ENCODE measurements at places on chromosomes 5 and 9.
A peak's percentile ranks its signal among the peaks of the same experiment; 100 is the strongest.

- no peak for DNase-seq
Observed at GRCh38 chr9:105070176-105070575, 142.2 kb upstream of the ABCA1 start.

DNA sequence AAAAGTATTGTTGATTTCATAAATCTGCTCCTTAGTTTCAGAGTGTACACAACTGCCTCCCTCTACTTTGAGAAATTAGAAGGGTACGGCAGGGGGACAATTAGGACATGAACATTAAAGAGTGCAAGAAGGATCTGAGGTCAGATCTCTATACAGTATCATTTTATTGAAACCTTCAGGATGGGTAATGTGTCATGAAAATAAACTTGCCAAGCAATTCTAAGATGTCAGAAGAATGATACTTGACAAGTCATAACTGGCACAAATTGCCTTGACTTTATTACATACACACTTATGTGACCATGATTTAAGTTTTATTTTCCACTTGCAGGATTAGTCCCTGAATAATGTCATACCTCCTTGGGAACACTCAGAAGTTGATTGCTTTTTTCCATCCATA is 92.8 kb downstream of the PLPP1 start:
- no peak for DNase-seq

GRCh38 chr5:109748546-109748945 is 58.8 kb downstream of the MAN2A1 start:
- DNase-seq = no peak

GRCh38 chr5:157214861-157215513 is 34.3 kb downstream of the ITK start:
- DNase-seq = no peak

- DNase-seq = no peak
Observed at GRCh38 chr9:97475059-97475458, 26.4 kb upstream of the TMOD1 start.

DNA sequence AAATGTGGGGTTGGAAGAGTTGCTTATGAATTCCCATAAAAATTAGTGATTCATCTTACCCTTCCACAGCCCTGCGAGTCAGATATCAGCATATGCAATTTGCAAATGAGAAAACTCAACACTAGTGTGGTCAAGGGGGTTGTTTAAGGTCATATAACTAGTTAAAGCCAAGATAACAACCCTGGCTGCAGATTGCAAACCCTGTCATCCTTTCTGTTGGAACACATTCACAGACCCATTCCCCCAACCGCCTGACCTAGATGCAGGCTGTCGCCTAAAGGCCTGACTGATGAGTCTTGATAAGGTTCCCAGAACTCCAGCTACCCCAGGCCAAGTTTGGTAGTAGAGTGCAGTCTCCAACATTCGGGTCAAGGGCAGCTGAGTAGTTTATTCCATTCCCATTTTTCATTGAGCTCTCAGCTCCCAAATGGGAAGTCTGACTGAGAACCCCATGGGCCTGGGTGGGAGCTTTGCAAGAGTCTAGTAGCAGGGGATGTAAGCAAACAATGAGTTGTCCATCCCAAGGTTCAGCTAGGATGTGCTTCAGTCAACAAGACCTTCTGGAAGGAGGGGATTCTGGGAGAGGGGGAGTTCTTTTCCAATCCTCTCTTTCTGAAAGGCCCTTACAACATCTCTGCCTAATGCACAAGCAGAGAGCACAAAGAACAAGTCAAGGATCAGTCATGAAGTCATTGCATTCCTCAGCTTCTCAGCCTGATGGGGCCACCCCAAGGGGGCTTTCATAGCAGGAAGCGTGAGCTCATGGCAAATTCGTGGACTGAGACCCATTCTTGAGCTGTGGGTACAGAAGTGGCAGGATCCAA is 40.3 kb downstream of the ADAM19 start:
- no peak for DNase-seq

DNA sequence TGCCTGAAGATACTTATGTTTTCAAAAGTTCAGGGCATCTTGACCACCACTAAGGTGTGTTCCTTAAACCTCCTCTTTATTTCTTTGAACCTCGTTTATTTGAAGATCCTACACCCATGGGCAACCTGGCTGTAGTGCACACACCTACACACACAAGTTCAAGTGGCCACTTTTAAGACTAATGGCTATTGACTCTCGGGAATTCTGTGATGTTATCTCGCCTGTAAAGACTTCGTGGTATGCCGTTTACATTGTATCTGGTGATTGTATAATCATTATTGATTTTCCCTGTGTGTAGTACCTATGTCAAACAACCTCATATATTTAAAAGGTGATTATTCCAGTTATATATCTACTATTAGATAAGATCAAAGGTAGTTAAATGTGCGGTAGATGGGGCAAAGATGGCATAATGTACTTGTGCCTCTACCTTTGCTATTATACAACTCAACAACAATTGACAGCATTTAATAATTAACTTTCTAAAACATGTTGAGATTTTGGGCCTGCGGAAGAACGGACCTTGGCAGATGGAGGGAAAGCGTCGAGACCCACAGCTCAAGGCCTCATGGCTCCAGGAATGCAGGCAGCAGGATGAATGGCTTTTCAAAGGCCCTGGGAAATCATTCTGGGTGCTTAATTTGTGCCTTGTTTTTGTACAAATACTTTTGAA is 51.4 kb upstream of the IRX2 start:
- DNase-seq = no peak

DNA sequence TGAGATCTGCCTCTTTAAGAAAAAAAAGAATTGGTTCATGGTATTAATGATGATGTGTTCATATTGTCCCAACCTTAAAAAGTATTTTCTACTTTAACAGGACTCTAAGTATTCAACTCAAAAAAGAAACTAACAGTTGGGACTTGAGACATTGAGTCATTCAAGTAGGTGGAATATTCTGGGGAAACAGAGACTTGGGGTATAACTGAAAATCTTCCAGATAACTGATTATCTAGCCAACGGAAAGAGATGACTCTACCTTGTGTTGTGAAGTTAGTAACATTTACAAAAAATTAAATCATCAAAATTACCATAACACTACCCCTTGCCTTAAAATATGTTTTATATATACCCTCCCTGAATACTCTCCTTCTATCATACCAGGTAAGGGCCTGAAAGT is 19.1 kb downstream of the OXCT1 start:
- no peak for DNase-seq

DNA sequence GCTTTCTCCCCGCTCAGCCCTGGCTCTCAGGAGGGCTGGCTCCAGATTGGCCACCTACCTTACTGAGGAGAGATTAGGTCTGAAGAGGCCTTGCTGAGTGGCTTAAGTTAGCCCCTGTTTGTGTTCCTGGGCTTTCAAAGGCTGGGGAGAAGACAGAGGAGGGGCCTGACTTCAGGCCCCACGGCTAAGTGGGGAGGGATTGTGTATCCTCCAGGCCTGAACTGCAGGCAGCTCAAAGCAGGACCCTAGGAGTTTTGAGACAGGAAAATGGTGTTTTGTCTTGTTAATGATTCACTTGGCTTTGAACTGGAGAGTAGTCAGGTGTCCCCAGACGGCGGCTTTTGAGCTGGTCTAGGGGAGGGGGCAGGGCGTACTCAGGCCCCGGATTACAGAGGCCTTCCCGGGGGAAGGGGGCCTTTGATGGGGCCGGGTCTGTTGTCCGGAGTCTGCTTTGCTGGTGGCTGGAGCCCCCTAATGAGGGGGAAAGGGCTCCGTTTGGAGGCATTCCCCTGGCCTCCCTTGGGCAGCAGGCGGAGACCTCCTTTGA is 162.0 kb upstream of the SMIM23 start:
- DNase-seq = no peak

GRCh38 chr5:174612686-174613085 is 111.7 kb upstream of the MSX2 start:
- DNase-seq = no peak

DNA sequence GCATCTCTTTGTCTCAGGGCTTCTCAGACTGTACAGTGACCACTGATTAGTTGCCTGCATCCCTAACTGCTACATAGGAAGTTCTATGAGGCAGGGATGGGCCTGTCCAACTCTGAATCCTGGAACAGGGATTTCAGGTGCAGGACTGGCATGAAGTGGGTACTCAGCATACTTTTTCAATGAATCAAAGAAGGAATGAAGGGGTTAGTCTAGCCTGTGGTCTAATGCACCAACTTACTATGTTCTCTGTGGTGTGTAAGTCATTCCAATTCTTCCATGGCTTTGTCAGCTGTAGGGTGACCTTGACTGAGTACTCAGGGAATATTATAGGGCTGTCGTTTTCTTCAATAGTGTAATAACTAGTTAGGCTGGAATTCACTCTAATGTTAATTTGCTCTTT is 8.3 kb downstream of the COL15A1 start:
- no peak for DNase-seq

- DNase-seq = peak; percentile 9
Observed at GRCh38 chr5:179368806-179369529, 23.7 kb upstream of the ADAMTS2 start.

DNA sequence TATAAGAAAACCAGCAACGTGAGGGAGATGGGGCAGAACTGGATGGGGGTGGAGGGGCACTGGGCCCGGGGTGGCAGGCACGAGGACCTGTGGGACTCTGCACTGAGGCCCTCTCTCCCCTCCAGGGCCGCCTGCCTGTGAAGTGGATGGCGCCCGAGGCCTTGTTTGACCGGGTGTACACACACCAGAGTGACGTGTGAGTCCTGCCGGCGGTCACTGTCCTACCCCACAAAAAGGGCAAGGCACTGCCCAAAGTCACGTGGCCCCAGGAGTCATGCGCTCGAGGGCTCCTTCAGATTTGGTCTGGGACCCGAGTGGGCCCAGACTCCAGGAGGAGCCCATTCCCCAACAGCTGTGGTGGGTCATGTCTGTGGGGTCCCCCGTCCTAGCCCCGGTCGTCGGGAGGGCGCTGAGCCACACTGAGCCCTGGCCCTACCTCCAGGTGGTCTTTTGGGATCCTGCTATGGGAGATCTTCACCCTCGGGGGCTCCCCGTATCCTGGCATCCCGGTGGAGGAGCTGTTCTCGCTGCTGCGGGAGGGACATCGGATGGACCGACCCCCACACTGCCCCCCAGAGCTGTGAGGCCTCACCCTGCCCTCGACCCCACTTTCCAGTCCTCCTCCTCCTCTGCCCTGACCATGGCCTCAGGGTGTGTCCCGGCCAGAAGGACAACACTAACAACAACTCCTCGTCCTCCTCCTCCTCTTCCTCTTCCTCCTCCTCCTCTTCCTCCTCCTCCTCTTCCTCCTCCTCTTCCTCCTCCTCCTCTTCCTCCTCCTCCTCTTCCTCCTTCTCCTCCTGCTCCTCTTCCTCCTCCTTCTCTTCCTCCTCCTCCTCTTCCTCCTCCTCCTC is 9.7 kb downstream of the FGFR4 start:
- DNase-seq = no peak

- no peak for DNase-seq
Observed at GRCh38 chr5:115484368-115484767, 60.2 kb downstream of the FEM1C start.

GRCh38 chr9:89071591-89071990 is 80.3 kb downstream of the S1PR3 start:
- no peak for DNase-seq

DNA sequence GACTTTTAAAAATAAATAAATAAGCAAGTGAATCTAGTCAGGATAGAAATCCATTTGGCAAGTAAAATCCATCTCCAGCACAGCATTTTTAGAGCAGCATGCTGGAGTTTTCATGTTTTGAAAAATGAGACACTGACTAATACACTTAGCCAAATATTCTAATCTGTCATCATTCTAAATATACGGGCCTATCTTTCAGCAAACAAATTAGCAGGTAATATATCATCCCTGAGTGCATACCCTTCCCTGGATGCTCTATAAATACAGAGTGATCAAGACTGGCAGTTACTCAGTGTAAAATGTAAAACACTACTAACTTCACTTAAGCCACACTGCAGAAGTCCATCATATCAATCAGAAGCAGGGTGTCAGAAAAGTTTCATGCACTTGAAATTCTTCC is 58.4 kb downstream of the MLLT3 start:
- no peak for DNase-seq

DNA sequence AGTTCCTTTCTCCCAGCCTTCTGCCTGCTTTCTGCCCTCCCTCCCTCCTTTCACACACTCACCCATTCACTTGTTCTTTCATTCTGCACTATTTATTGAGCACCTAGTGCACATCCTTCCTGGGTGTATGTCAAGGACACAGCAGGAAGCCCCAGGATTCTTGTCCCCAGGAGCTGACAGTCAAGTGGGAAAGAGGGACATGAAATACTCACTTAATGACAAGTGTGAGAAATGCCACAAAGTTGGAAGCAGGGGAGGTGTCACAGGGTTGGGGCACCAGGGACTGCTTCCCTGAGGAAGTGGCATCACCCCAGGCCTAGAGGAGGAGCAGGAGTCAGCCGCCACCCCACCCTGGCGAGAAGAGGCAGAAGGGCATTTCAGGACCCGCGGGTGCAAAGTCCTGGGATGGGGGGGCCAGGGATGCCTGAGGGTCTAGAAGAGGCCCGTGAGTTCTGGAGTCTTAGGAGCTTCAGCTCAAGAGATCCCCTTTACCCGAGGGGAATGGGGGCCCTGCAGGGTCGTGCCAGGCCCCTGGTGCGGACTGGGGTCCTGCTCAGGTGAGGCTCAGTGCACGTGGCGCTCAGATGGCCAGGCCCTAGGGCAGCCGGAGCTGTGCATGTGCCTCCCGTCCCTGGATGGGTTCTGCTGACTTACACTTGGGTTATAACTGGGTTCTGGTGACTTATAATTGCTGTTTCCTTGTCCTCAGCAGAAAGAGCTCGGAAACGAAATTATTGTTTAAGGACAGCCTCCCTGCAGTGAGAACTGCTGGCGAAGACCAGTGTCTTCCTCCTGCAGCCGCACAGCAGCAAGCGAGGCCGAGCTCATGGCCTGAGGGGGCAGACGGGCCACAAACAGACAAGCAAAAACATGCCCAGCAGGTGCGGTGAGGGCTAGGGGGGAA is 16.9 kb upstream of the LAMC3 start:
- no peak for DNase-seq

DNA sequence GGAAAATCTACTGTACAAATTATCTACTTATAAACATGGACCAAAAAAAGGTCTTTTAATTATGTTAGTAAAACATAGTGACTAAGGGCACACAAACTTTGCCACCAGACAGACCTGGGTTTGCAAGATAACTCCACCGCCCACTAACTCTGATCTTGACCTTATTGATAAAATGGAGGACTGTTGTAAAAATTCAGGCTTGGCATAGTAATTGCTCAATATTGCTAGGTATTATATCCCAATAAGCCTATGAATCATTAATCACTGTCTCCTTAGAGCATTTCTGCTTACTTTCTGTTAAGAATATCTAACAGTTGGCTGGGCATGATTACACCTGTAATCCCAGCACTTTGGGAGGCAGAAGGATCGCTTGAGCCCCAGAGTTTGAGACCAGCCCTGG is 3.8 kb downstream of the C9orf40 start:
- no peak for DNase-seq

DNA sequence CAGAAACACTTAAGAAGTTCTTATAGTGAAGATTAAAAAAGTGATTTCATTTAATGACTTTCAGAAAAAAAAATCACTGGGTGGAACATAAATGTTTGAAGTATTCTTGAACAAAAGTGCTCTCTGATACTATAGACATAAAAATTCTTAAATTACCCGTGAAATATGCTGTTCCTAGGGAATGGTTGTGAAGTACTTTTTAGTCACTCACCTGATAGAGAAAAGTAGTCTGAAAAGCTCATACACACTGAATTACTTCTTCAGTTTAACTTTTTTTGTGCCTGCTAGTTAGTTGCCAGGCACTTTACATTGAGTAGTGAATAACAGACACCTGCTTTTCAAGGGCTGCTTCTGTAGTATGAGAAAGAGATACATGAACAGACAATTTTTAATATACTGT is 78.0 kb downstream of the SH3GL2 start:
- DNase-seq = no peak

Measured in NCI-H1694 treated with DMSO at 0.1 percent for 48 hours (cell line).